Right renal cortex interstitium (tissue), 3 donors: ENCODE measurements at places on chromosomes 3 and 15. TPM values are rescaled to one million over a fixed set of nuclear protein-coding genes. Genes with fewer than 3 reads are reported as not detected.

The GAP43 gene
- 0.35 TPM for polyA plus RNA-seq

The ASB14 gene
- 0.67 TPM for polyA plus RNA-seq

The CLDN18 gene
- polyA plus RNA-seq: 0.79 TPM

The NISCH gene
- polyA plus RNA-seq: 88.3 TPM

The DNAH12 gene
- polyA plus RNA-seq: 2.0 TPM

GRCh38 chr3:178297740-178298139 is 238.5 kb upstream of the KCNMB2 start:
- no peak for DNase-seq

DNA sequence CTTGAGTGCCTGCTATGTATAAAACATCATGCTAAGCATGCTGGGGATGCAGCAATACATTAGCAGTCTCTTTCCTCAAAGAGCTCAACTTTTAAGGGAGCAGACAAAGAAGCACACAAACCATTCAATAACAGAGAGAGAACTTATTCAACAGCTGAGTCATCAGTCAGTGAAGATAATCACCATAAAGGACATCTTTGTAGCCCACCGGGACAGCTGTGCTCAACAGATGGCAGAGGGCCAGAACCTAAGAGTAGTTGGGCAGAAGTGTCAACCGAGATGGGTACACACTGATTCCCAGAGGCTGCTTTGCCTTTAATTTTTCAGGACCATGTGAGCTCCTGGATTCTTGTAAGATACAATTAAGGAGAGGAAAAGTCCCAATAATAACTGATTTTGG is 4.2 kb upstream of the RAB8B start:
- DNase-seq: no peak

The SLC28A1 gene
- 7.4 TPM for polyA plus RNA-seq

The FAM107A gene
- polyA plus RNA-seq: 6.2 TPM

DNA sequence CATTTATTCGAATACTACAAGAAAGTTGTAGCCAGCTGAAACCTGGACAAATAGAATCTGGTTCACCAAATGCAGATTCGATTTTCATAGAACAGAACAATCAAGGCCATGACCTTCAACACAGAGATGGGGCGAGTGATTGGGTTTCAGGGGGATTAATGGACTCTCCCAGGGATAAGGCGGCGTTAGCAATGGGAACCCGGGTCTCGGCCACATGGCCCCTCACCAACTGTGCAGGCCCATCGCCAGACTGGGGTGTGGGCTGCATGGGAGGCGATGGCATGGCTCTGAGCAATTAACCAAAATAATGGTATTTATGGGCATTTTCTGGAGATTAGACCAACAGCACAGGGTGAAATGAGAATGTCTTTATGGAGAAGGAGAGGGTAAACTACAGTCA is 34.2 kb downstream of the VGLL4 start:
- DNase-seq: no peak

The STARD9 gene
- 7.5 TPM for polyA plus RNA-seq

- no peak for DNase-seq
These were observed 35.2 kb downstream of the BDH1 start for GRCh38 chr3:197520311-197521276.

DNA sequence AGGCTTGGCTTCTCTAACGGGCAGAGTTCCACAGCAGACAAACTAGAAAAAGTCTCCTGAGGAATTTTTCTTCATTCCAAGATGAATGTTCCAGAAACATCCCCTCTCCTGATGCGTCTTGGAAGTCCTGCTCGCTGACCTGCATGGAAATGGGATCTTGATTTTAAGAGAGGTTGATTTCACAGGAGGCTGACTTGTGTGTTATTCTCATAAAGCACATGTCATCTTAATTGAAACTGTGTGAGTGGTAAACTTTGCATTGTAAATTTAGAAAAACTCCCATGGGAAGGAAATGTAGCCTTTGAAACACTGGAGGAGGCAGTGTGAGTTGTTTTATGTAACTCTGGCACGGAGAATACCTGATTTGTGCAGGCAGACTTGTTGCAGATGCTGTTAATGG is 337.8 kb upstream of the NR2E3 start:
- DNase-seq: no peak

DNA sequence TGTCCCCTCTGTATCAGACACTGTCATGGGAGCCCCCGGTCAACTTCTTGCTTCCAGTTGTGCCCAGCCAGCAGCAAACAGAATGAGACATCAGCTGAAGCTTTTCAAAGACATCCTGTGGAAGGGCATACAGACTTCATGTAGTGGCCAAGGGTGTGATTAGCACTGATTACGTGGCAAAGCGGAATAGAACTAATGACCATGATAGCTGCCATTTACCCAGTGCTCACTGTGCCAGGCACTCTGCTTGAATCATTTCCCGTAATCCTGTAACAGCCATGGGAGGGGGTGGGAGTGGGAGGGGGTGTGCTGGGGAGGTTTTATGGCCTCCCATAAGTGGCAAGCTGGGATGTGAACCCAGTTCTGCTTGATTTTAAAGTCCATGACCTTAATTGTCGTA is 29.5 kb downstream of the LPP start:
- no peak for DNase-seq

DNA sequence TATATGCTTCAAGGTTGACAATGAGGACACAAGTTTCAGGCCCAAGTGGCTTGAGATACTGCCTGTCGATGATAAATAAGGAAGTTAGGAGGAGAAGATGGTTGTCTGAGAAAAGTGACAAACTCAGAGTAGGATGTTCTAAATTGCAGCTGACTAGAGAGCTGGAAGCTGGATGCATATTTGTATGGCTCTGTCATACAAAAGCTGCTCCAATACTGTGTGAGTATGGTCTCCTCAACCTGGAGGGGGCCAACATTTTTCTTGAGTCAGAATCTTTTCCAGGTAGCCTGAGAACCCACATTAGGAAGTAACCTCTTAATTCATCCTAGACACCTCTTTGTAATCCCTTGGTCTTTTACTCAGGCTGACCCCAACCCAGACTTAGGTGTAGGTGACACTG is 28.4 kb upstream of the TPRG1 start:
- DNase-seq: no peak

DNA sequence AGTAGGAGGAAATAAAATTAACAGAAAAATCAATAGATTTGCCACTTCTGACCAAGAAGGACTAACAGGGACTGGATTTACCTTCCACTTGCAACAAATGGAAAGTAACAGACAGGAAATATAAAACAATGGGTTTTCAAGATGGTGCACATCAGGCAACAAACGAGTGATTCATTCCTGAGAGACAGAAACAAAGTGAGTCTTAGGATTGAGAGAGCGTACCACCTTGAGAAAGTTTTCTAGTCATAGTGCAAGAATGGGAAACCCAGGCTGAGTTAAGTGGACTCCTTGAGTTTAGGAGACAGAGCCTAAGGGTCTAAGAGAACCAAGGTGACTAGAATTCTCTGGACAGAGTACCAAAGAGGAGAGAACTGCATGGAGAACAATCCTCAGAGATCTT is 101.7 kb downstream of the PPP2R3A start:
- no peak for DNase-seq

The TTLL13 gene
- 0.39 TPM for polyA plus RNA-seq

DNA sequence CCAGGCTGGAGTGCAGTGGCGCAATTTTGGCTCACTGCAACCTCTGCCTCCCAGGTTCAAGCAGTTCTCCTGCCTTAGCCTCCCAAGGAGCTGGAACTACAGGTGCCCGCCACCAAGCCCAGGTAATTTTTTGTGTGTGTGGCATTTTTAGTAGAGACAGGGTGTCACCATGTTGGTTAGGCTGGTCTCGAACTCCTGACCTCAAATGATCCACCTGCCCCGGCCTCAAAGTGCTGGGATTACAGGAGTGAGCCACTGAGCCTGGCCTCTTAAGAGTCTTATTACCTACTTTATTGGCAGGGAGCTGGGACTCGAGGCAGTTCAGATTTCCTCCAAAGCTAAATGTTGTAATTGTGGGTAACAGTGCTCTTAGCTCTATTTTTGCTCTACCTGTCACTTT is 16.4 kb downstream of the PXYLP1 start:
- no peak for DNase-seq

DNA sequence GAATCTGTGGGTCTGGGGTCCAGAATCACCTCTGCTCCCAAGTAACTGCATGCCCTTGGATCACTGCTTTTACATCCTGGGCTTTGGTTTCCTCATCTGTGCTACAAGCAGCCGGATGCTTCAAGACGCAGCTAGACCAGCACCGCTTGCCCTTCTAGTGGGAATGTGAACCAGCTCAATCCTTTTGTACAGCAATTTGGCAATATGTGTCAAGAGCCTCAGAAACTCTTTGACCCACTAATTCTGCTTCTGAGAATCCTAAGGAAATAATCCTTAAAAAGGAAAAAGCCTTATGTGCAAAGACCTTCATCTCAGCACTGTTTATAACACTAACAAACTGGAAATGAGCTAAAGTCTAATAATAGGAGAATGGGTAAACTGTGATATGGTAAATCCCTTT is 48.7 kb downstream of the ADCY5 start:
- no peak for DNase-seq

DNA sequence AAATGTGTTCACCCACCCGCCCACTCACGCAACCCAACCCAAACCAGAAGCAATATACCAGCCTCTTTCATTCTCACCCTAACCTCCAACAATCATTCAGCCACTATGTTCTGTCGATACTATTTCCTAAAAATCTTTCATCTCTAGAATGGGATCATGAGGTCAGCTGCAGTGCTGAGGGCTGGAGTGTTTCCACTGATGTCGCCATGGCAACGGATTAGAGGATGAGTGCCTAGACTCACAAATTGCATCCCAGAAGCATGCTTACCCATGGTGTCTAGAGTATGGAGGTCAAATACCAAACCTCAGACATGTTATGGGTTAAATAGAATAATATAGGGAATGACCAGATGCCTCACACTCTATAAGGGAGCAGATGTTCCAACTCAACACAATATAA is 138.5 kb downstream of the GABRB3 start:
- no peak for DNase-seq

GRCh38 chr3:114816052-114816451 is 331.0 kb downstream of the ZBTB20 start:
- DNase-seq: no peak
